H9 (cell line): ENCODE measurements at places on chromosomes 6 and 20. TPM values are rescaled to one million over a fixed set of nuclear protein-coding genes. Genes with fewer than 3 reads are reported as not detected.

GRCh38 chr6:109194880-109195279 is 99.6 kb downstream of the CEP57L1 start:
- DNase-seq, result no peak

GRCh38 chr6:28607990-28608389 is 82.3 kb downstream of the GPX5 start:
- DNase-seq, result no peak

DNA sequence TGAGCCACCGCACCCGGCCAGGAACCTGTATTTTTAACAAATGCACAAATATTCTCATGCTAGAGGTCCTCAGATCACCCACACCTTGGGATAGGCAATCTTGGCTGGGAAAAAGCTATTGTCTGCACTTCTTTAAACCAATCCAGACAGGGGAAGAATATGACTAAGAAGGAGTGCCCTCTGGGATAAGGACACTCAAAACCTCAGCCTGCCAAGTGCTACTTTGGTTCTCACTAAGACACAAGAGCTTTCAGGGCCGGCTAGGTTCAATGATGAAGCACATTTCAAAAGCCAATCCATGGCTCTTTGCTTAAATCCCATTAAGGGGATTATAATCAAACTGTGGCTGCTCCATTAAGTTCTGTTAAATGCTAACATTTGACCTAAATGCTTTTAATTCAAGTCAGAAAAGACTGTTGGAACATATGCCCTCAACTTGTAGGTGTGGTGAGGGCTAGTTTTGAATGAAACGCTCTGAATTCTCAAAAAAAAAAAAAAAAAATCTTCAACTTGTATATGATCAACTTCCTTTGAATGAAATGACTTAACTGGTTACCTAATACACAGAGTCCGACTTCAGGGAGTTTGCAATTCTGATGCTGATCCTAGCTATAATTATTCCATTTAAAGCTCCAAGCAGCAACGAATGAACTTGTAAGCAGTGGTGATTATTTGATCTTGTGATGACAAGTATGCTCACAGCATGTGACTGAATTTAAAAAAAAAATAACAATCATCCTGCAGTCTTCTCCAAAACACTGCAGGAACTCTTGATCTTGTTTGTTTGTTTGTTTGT is 56.6 kb downstream of the SLC23A2 start:
- no peak for DNase-seq

- DNase-seq, result no peak
Measured at GRCh38 chr6:167828325-167828956, 1.7 kb downstream of the AFDN start.

DNA sequence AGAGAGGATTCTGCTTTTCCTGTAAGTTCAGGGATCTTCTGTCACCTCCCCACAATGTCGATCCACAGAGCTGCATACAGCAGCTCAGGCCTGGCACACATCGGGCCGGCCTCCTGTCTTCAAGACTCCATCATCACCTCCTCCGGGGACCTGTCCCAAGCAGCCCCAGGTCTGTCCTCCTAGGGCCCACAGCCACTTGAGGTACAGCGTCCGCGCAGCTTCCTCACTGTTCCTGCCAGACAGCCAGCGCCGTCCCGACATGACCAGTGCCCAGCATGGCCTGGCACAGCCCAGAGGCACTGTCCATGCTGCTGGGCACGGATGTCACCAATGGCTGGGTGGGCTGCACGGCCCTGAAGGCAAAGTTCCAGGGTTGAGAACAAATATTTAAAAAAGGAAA is 101.6 kb downstream of the DLL1 start:
- DNase-seq, result no peak

- DNase-seq, result no peak
Measured at GRCh38 chr6:138560130-138560860, 61.0 kb upstream of the NHSL1 start.

DNA sequence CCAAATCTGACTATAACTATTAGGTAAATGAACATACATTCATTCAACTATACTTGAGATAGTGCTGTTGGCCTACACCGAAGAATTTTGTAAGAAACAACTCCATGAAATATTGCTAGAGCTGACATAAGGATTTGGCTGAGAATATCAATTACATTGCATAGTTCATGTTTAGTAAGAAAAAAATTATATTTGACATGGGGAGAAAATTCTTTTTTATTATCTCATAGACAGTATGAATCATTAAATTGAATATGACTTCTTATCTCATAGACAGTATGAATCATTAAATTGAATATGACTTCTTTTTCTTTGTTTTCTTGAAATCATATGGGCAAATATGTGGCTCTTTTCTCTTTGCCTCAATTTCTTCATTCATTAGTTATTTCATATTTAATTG is 212.3 kb upstream of the HSF2 start:
- no peak for DNase-seq

DNA sequence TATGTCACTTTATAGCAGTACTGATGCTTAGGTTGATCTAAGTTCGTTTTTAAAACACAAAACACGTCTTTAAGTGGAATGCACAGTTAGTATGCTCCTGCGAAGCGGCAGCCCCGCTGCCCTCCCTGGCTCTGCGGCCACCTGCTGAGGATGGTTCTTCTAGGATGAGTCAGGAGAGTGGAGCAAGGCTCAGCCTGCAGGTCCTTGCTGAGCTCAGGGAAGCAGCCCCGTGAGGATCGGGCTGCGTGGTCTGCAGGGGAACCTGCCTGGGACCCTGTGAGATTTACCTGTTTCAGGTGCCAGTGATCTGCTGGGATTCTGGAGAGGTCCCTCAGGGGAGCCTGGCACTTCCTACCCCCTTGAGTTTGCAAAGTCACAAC is 57.5 kb downstream of the SYNJ2 start:
- DNase-seq, result no peak

DNA sequence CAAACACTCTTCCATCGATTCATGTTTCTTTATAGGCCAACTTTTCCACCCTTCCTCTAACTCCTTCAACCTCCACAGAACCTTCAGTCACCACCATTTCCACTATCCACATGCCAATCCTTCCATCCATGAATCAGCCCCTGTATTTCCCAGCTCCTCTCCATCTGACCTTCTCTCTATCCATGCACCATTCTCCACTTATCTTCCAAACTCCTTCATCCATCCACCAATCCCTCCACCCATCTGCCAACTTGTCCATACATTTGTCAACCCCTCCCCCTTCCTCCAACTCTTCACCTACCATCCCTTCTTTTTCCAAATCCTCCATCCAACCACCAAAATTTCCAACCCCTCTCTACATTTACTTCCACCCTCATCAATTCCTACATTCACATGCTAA is 49.9 kb downstream of the MAFB start:
- DNase-seq, result no peak

- no peak for DNase-seq
Measured at GRCh38 chr6:67496191-67496590, 1138.9 kb upstream of the ADGRB3 start.

- DNase-seq, result no peak
Measured at GRCh38 chr6:41561931-41562911, 16.0 kb downstream of the FOXP4 start.

DNA sequence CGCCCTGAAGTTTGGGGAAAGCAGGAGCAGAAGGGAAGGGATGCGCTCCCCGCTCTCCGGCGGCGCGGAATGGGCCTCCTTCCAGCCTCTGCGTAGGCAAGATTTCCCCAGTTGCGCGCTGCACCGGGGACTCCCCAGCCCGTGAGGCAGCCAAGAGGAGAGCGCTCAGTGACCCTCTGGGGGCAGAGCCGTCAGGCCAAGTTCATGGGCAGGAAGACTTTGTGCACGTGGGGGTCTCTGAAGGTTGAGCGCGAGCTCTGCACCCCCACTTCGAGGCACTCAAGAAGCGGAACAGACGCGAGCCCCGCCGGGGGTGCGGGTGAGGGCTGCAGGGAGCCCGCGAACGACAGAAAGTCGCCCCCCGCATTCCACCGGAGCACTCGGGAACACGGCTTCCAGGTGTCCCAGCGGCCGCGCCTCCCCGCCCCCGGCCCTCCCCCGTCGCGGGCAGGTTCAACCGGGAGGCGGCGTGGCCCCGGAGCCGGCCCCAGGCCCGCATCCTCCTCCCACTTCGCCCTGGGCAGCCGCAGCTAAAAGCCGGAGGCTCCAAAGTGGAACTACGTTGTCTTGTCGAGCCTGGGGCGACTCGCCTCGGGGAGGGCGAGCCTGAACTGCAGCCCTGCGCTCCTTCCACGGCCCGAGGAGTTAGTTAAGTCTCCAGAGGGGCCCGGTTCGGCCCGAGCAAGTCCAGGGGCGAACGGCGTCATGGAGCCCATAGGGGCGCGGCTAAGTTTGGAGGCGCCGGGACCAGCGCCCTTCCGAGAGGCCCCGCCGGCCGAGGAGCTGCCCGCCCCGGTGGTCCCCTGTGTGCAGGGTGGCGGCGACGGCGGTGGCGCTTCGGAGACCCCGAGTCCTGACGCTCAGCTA is at the start of gene PPP1R3G:
TSS of gene PPP1R3G (plus strand) at position 561 of the 867 bp plus-strand sequence. CDS start at position 706, 145 bp downstream.
- DNase-seq, result peak; percentile 45

DNA sequence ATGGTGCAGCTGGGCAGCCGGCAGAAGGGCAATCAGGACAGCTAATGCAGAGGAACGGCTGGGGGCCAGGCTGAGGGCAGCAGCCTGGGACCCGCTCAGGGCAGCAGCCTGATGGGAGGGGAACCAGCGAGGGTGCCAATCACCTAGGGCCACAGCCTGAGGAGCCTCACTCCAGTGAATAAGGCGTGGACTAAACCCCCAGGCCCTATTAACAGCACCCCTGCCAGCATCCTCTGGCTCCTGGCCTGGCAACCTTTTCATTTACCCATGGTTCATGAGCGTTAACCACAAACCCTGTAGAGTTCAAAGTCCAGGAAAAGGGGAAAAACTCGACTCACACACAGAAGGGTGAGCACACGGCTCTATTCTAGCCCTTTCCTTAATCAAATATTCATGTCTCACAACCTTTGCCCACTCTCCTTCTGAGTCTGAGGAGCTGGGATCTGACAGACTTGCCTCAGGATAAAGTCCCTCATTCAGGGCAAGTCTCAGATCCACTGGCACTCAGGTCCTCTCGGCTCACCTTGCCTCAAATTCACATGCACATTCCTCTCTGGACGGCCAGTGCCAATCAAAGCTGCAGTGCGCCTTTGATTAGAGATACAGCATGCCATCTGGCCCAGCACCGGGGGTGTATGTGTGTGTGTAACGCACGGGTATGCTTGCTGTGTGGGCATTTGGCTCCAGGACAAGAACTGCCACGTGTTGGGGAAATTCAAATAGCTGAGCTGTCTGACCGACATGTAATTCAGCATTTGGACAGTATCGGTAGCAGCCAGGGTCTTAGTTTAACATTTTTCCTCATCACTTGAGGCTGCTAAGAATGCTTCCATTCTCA is 86.9 kb upstream of the TRAF3IP2 start:
- no peak for DNase-seq

- DNase-seq, result no peak
Measured at GRCh38 chr6:117592983-117593759, 9.1 kb downstream of the GOPC start.

DNA sequence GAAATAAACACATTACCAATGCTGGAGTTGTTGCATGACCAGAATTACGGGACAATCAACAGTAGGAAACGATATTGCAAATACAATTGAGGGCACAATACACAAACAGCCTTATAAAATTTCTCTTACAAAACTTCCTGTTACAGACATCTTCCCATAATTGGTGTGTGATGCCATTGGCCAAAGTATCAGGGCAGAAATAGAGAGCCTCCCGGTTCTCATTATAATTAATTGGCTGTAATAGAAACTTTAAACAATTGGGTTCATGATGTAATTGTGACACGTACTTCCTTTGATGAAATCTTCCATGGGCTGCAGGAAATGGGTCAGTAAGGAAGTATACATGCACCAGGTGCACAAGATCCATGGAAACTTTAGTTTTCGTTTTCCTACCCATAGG is 40.3 kb upstream of the RALGAPA2 start:
- no peak for DNase-seq

DNA sequence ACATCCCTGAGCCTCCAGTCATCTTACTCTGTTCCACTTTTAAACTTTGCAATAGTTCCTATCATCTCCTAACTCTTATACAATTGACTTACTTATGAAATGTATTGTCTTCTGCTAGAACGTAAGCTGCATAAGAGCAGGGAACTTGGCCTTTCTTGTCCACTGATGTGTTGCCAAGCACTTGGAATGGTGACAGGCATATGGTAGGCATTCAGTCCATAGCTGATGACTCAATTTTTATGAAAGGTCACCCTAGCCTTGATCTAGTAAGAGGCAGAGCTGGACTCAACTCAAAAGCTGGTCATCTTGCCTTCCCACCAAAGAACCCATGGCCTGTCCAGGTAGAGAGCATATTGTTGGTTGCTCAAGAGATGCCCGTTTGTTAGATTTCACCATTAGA is 82.4 kb upstream of the FAM184A start:
- DNase-seq, result no peak

DNA sequence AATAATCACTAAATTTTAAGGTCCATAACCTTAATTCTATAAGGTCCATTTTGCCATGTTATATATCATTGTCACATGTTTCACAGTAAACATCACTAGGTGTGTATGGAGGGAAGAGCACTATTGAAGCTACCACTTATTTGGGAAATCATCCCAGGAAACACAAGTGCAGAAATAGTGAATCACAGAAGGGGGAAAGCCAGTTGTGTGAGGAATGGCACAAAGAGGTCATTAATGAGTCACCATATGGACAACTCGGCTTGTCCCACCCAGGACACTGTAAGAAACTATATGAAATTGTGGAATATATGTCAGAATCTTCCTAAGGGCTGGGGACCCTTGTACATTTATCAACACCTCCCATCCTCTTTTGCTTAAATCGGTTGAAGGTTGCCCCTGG is 13.7 kb downstream of the BTN3A1 start:
- DNase-seq, result no peak

- DNase-seq, result no peak
Measured at GRCh38 chr6:167210375-167211294, 52.9 kb upstream of the GPR31 start.

- DNase-seq, result no peak
Measured at GRCh38 chr6:121571455-121571854, 136.0 kb downstream of the GJA1 start.

RIPPLY2 gene
- total RNA-seq, result 0.90 TPM in 2 replicates

ZBTB46 gene
- total RNA-seq, result 27.1 and 27.3 TPM in 2 replicates

RNF182 gene
- 3.5 and 3.7 TPM in 2 replicates for total RNA-seq

SLA2 gene
- 0.13 and 0.20 TPM in 2 replicates for total RNA-seq

ABHD16B gene
- not detected in 2 replicates for total RNA-seq

SNTA1 gene
- 9.9 and 10.2 TPM in 2 replicates for total RNA-seq

TRIM38 gene
- 0.55 and 0.61 TPM in 2 replicates for total RNA-seq

SYNDIG1 gene
- 4.7 and 5.4 TPM in 2 replicates for total RNA-seq

ZC3H12D gene
- 0.07 and 0.15 TPM in 2 replicates for total RNA-seq

MMP24 gene
- 23.0 and 24.7 TPM in 2 replicates for total RNA-seq

TMEM181 gene
- 23.7 and 24.4 TPM in 2 replicates for total RNA-seq

TSPO2 gene
- not detected in 2 replicates for total RNA-seq

DUSP15 gene
- 5.6 and 6.7 TPM in 2 replicates for total RNA-seq

SIRPD gene
- total RNA-seq, result not detected in 2 replicates
